ENCODE measurements at places on chromosomes 16 and 17.
A peak's percentile ranks its signal among the peaks of the same experiment; 100 is the strongest.

- no peak for DNase-seq
Measured at GRCh38 chr16:83363521-83363920, 444.3 kb upstream of the HSBP1 start.

DNA sequence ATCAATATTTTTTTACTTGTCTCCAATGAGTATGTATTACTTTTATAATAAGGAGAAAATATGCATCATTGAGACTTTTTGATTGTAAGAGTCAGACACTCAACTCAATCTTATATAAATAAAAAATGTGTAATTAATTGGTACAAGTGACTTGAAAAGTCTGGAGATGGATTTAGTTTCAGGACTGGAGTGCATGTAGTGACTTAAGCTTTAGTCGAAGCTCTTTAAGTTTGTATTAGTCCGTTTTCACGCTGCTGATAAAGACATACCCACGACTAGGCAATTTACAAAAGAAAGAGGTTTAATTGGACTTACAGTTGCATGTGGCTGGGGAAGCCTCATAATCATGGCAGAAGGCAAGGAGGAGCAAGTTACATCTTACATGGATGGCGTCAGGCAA lies 60.7 kb upstream of the NKD1 start:
- no peak for DNase-seq

- no peak for DNase-seq
Measured at GRCh38 chr17:81022344-81022676, 12.6 kb upstream of the BAIAP2 start.

DNA sequence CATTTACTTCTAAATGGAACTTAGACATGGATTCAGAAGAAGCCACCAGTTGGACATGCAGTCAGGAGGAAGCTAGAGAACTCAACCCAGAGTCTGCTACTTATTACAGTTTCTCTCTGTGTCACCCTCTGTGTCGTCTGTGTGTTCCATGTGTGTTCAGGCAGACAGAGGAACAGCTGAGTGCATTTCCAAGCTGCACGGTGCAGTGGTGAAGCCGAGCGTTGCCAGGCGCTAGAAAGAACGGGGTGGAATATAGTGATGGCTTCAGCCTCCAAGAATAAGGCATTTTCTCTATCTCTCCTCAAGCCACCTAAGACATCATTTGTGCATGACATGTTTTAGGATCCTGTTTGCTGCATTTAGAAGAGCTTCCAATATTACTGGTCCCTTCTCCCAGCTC lies 101.1 kb upstream of the CCL2 start:
- DNase-seq: no peak

DNA sequence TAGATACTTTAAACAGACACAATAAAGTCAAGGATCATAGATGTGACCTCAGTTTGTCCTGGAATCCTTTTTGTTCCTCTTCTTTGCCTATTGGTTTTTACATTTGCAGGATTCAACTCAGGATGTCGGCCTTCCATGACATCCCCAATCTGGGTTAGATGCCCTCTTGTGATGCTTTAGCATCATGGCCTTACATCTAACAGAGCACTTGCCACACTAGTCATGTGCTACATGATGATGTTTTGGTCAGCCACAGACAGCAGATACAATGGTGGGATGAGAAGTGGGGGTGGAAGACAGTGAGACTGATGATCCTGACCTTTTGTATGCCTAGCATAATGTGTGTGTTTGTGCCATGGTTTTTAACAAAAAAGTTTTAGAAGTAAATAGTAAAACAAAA lies 1.8 kb upstream of the SYNRG start:
- DNase-seq: no peak

- DNase-seq: peak; percentile 41
Measured at GRCh38 chr17:16486373-16487250, 5.4 kb downstream of the LRRC75A start.

DNA sequence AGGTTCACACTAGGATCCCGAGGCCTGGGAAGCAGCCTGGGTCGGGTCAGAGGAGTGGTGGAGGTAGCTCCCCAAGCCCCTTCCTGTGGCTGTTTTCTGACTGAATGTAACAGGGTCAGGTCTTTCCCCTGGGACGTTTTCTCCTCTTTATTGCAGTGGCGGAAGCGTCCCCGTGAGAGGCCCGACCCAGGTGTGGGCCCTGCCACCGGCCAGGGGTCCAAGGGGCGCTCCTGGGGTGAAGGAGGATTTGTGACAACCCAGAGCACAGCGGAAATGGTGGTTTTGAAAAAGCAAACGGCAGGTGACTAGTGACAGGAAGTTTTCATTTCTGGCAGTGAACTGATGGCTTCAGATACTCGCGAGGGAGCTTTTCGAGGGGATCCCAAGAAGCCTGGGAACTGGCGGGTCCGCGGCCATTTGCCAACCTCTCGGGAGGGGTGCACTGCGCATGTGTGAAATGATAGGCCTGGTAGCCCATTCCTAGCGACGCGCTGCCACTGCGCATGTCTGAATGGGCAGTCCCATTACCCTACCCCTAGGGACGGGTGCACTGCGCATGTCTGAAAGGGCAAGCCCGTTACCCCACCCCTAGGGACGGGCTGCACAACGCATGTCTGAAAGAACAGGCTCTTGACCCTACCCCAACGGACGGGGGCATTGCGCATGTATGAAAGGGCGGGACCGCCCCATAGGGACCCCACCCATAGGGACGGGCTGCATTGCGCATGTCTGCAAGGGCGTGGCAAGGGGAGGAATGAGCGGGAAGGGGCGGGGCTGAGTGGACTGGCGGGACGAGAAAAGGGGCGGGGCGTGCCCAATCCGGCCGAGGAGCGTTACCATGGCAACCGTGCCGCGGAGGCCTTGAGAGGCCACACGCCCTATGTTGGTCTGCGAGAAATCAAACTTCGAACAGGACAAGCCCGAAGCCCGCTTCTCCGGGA lies 1747.9 kb downstream of the TP53TG3F start:
- DNase-seq: peak; percentile 0

DNA sequence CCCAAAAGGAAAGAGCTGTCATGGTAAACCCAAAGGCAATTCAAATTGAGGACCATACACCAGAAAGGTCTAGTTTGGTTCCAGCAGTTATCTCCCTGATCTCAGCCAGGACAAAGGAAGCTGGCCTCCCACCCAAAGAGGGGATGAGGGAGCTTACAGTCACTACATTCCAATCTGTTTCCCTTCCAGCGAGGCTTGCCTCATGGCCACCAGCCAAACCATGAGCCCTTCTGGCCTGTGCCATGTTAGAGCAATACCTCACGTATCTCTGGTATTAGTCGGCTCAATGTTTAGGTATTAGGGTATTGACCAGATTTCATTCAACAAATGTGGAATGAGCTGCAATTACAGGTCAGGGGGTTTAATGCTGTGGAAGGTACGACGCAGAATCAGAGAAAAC lies 8.4 kb downstream of the NDUFAB1 start:
- no peak for DNase-seq

Data from midbrain (tissue), 1 donor.